Lower lobe of right lung (tissue), 2 donors: ENCODE measurements at places on chromosomes 5 and 9. TPM values are rescaled to one million over a fixed set of nuclear protein-coding genes. Genes with fewer than 3 reads are reported as not detected.
A peak's percentile ranks its signal among the peaks of the same experiment; 100 is the strongest.

- no peak overlapping the region for H3K27ac ChIP-seq
- no peaks in the 10 kb centered on the region for H3K27me3 ChIP-seq
- no peaks in the 10 kb centered on the region for H3K4me1 ChIP-seq
Observed at GRCh38 chr9:120040896-120041295, 539.1 kb downstream of the CDK5RAP2 start.

- no peak overlapping the region for H3K4me3 ChIP-seq
- no peaks in the 10 kb centered on the region for H3K27me3 ChIP-seq
- no peaks in the 10 kb centered on the region for H3K36me3 ChIP-seq
- H3K27ac ChIP-seq = peak overlapping the region; percentile 19
Observed at GRCh38 chr9:131404581-131404980, 10.7 kb downstream of the PRRC2B start.

SMIM27 gene
- total RNA-seq = 12.3 TPM

GRCh38 chr5:174910245-174910737, 185.9 kb downstream of the MSX2 start:
- DNase-seq = peak; percentile 72
- H3K27ac ChIP-seq = no peak overlapping the region
- H3K4me1 ChIP-seq = no peaks in the 10 kb centered on the region
- no peaks in the 10 kb centered on the region for H3K36me3 ChIP-seq
- no peaks in the 10 kb centered on the region for H3K27me3 ChIP-seq

GRCh38 chr5:178229861-178230260, 2.7 kb downstream of the PHYKPL start:
- H3K36me3 ChIP-seq = peaks cover 60% of the 10 kb centered on the region
- H3K4me1 ChIP-seq = peaks cover 39% of the 10 kb centered on the region
- H3K4me3 ChIP-seq = no peak overlapping the region
- no peaks in the 10 kb centered on the region for H3K27me3 ChIP-seq
- peak; percentile 35 for DNase-seq

DNA sequence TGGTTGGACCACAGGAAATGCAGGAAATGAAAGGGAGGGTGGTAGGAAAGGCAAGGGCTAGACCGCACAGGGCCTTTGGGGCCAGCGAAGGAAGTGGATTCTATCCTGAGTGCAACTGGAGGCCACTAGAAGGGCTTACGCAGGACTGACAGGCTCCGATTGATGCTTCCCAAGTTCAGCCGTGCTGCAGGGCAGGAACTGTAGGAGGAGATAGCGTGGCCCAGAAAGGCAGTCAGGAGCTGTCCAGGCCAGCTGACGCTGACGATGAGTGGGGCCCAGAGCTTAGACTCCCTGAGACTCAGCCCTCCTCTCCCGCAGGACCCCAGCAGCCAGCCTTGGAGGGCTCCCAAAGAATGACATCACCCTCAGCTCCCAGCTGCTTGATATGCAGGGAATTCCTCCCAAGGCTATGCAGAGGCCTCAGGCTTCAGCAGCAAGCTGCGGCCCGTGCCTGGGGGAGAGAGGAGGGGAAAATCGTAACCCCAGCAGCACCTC, 48.8 kb downstream of the KCNIP1 start:
- no peaks in the 10 kb centered on the region for H3K36me3 ChIP-seq
- H3K27me3 ChIP-seq = peaks cover 14% of the 10 kb centered on the region
- H3K4me3 ChIP-seq = no peak overlapping the region
- no peak overlapping the region for H3K27ac ChIP-seq
- peaks cover 7% of the 10 kb centered on the region for H3K4me1 ChIP-seq

- no peak overlapping the region for H3K27ac ChIP-seq
- H3K36me3 ChIP-seq = no peaks in the 10 kb centered on the region
- no peaks in the 10 kb centered on the region for H3K4me1 ChIP-seq
- no peak overlapping the region for H3K4me3 ChIP-seq
- no peaks in the 10 kb centered on the region for H3K27me3 ChIP-seq
- peak; percentile 34 for DNase-seq
Observed at GRCh38 chr9:93898502-93899426, 56.4 kb downstream of the BARX1 start.

GRCh38 chr5:45385321-45386058, 310.7 kb downstream of the HCN1 start:
- H3K27me3 ChIP-seq = no peaks in the 10 kb centered on the region
- H3K27ac ChIP-seq = no peak overlapping the region
- DNase-seq = no peak

DNA sequence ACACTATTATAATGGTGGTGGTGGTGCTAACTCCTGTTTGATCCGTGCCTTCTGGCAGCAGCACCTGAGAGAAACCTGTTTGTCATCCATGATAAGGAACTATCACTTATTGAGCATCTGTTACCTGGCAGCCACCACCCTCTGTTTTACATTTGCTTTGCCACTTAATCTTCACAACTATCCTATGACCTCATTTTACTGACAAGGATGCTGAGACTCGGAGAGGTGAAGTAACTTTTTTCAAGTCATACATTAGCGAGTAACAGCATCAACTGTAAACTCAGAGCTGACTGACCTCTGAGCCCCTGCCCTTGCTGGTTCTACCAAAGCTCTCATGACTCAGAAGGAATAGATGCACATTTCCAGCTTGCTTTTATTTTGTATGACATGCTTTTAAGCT, 81.1 kb downstream of the EGFLAM start:
- peaks cover 3% of the 10 kb centered on the region for H3K27me3 ChIP-seq
- H3K4me1 ChIP-seq = no peaks in the 10 kb centered on the region
- no peak overlapping the region for H3K4me3 ChIP-seq
- no peaks in the 10 kb centered on the region for H3K36me3 ChIP-seq

GRCh38 chr5:68370196-68370595, 154.6 kb downstream of the PIK3R1 start:
- H3K36me3 ChIP-seq = no peaks in the 10 kb centered on the region
- no peak for DNase-seq
- no peak overlapping the region for H3K4me3 ChIP-seq
- no peak overlapping the region for H3K27ac ChIP-seq
- no peaks in the 10 kb centered on the region for H3K4me1 ChIP-seq
- H3K27me3 ChIP-seq = no peaks in the 10 kb centered on the region

- no peaks in the 10 kb centered on the region for H3K4me1 ChIP-seq
- no peaks in the 10 kb centered on the region for H3K27me3 ChIP-seq
- no peaks in the 10 kb centered on the region for H3K36me3 ChIP-seq
Observed at GRCh38 chr9:26133537-26133936, 455.3 kb upstream of the TUSC1 start.

- H3K4me3 ChIP-seq = no peak overlapping the region
- no peak for DNase-seq
- no peaks in the 10 kb centered on the region for H3K4me1 ChIP-seq
- H3K36me3 ChIP-seq = no peaks in the 10 kb centered on the region
- no peak overlapping the region for H3K27ac ChIP-seq
Observed at GRCh38 chr9:13758936-13759335, 479.4 kb upstream of the MPDZ start.

ISL1 gene
- total RNA-seq = 0.15 TPM

GRCh38 chr5:7755958-7756357, 95.0 kb downstream of the CFAP90 start:
- no peak overlapping the region for H3K4me3 ChIP-seq
- no peak for DNase-seq
- H3K36me3 ChIP-seq = no peaks in the 10 kb centered on the region
- H3K4me1 ChIP-seq = no peaks in the 10 kb centered on the region
- no peak overlapping the region for H3K27ac ChIP-seq

DNA sequence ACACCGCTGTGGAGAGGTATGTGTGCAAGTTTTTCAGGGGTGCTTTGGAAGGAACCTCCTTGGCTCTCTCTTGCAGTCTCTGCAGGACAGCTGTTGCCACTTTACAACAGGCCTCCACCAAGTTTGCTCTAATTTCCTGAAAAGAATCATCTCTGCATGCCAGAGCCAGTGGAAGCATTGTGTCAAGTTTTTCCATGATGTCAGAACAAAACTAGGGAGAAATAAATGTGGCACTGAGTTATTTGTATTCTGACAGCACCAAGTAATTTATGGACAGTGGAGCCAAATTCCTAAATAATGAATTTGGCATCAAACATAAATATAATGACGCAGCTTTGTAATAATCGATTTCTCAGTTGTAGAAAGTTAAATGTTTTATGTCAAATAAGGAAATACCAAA, 146.9 kb downstream of the KIAA0825 start:
- no peaks in the 10 kb centered on the region for H3K36me3 ChIP-seq
- DNase-seq = no peak
- no peak overlapping the region for H3K4me3 ChIP-seq
- H3K27ac ChIP-seq = no peak overlapping the region
- no peaks in the 10 kb centered on the region for H3K27me3 ChIP-seq

DNA sequence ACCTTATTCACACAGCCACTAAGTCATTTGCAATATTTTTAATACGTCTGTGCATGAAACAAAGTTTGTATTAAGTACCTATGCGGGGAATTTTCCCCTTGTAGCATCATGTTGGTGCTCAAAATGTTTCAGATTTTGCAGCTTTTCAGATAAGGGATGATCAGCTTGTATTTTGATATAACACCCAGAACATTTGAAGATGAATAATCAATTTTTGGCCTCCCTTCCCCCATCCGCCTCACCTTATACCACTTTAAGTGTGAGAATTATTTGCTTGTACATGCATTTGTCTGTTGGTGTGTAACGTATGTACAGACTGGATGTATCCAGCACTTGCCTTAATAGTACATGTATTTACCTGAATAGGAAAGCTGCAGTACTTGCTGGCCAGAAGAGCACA, 1.7 kb downstream of the JAK2 start:
- no peak overlapping the region for H3K27ac ChIP-seq
- H3K27me3 ChIP-seq = no peaks in the 10 kb centered on the region
- H3K4me1 ChIP-seq = peaks cover 55% of the 10 kb centered on the region
- H3K4me3 ChIP-seq = peak overlapping the region; percentile 91

- DNase-seq = no peak
- no peaks in the 10 kb centered on the region for H3K36me3 ChIP-seq
- H3K4me3 ChIP-seq = no peak overlapping the region
- peaks cover 43% of the 10 kb centered on the region for H3K4me1 ChIP-seq
- no peaks in the 10 kb centered on the region for H3K27me3 ChIP-seq
- H3K27ac ChIP-seq = no peak overlapping the region
Observed at GRCh38 chr9:98997604-98998003, 53.9 kb downstream of the COL15A1 start.

DNA sequence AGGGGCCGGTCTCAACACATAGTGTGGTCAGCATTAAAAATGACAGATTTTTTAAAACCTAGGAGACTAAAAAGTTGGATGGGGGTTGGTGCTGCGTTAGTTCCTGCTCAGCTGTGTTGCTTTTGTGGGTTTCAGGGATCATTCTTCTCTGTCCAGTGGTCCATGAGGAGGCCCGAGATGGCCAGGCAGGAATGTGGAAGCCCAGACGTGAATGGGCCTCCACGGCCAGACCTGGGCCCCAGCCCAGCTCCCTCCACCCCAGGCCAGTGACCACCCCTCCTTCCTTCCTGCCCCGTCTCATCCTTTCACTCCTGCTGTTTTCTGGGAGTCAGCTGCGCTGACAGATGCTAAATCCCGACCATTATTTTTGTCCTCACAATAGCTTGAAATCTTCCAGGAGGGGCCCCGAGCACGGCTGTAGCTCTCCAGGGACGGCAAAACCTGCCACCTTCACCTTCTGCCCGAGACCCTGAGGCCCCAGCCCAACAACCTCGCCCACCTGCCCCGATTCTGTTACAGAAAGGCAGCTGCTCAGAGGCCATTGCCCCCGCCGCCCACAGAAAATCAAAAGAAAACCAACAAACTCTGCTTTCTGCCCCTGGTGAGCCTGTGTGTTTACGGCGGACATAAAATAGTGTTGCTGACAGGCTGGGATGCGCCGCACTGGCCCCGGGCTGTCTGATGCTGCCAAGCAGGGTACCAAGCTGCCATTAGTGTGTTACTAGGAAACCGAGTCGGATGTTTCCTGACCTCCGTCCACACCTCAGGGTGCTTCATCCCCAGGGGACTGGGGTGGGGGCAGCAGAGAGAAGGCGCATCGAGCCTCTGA, 83.7 kb upstream of the SARDH start:
- no peaks in the 10 kb centered on the region for H3K27me3 ChIP-seq
- no peaks in the 10 kb centered on the region for H3K36me3 ChIP-seq
- H3K27ac ChIP-seq = no peak overlapping the region
- no peak for DNase-seq
- no peaks in the 10 kb centered on the region for H3K4me1 ChIP-seq

DNA sequence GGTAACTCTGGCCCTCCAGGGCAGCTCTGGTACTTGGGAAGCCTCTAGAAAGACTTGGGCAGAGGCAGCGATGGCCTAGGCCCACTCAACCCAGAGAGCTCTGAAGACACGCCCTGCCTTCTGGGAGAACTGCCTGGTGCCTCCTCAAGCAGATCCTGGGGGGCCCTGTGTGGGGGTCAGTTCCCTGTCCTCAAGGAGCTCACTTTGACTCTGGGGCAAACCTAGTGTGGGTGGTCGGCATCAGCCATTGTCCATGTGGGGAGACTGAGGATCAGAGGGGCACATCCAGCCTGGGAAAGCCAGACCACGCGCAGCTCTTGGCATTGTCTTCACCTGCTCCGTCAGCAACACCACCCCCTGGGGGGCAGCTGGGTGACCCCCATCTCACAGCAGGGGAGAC, 28.0 kb downstream of the ABO start:
- no peaks in the 10 kb centered on the region for H3K36me3 ChIP-seq
- H3K27me3 ChIP-seq = no peaks in the 10 kb centered on the region
- no peaks in the 10 kb centered on the region for H3K4me1 ChIP-seq
- H3K4me3 ChIP-seq = no peak overlapping the region

FOXD4L3 gene
- 0.21 TPM for total RNA-seq

RANBP3L gene
- 2.8 TPM for total RNA-seq

- no peak for DNase-seq
- H3K36me3 ChIP-seq = no peaks in the 10 kb centered on the region
- H3K27ac ChIP-seq = no peak overlapping the region
- no peaks in the 10 kb centered on the region for H3K4me1 ChIP-seq
- no peak overlapping the region for H3K4me3 ChIP-seq
- H3K27me3 ChIP-seq = no peaks in the 10 kb centered on the region
Observed at GRCh38 chr5:127615916-127616315, 33.0 kb upstream of the CTXN3 start.

GRCh38 chr5:155040984-155041653, 27.6 kb downstream of the KIF4B start:
- no peaks in the 10 kb centered on the region for H3K36me3 ChIP-seq
- no peak overlapping the region for H3K4me3 ChIP-seq
- DNase-seq = no peak
- H3K4me1 ChIP-seq = no peaks in the 10 kb centered on the region
- H3K27me3 ChIP-seq = no peaks in the 10 kb centered on the region

- no peaks in the 10 kb centered on the region for H3K36me3 ChIP-seq
- no peaks in the 10 kb centered on the region for H3K27me3 ChIP-seq
- DNase-seq = no peak
- H3K4me3 ChIP-seq = no peak overlapping the region
- no peak overlapping the region for H3K27ac ChIP-seq
Observed at GRCh38 chr5:61965069-61965468, 340.9 kb upstream of the KIF2A start.

DNA sequence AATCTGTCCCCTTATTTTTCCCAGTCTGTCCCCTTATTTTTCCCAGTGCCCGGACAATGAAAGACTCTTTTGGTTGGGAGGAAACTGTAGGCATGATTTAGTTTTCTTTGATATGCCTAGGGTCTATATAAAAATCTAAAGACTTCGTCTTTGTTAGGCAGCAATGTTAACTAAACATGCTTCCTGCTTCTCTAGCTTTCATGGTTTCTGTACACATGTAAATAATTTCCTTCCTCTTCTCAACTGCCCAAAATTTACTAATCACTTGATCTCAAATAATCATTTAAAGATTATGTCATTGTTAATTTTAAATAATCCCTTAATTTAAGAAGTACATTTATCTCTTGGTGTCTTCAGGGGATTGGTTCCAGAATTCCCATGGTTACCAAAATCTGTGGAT, 47.8 kb upstream of the RAPGEF6 start:
- H3K27me3 ChIP-seq = no peaks in the 10 kb centered on the region
- H3K4me3 ChIP-seq = no peak overlapping the region
- H3K4me1 ChIP-seq = no peaks in the 10 kb centered on the region
- H3K36me3 ChIP-seq = peaks cover 28% of the 10 kb centered on the region

GRCh38 chr9:82761027-82761426, 301.9 kb downstream of the RASEF start:
- H3K4me3 ChIP-seq = no peak overlapping the region
- no peaks in the 10 kb centered on the region for H3K4me1 ChIP-seq
- H3K27ac ChIP-seq = no peak overlapping the region
- no peak for DNase-seq
- no peaks in the 10 kb centered on the region for H3K36me3 ChIP-seq
- H3K27me3 ChIP-seq = no peaks in the 10 kb centered on the region

BAAT gene
- total RNA-seq = not detected
